ENCODE measurements at places on chromosomes 1 and 21.

DNA sequence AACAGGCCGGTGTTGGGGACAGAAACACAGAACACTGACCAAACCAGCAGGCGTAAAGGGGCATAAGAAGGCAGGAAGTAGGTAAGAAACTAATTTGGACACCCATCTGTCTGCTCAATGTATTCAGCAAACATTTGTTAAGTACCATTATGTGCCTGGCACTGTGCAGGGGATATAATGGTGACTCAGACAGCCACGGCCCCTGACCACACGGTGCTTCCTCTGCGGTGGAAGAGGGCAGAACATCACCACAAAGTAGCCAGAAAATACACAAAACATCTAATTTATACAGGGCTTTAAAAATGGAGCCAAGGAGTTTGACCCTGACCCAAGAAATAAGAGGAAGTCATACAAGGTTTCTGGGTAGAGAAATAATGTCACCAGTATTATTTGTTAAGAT, 12.9 kb downstream of the DNAJC11 start:
- no peak for DNase-seq

- no peak for DNase-seq
These were observed 7.1 kb upstream of the DIPK1A start for GRCh38 chr1:92968138-92969032.

DNA sequence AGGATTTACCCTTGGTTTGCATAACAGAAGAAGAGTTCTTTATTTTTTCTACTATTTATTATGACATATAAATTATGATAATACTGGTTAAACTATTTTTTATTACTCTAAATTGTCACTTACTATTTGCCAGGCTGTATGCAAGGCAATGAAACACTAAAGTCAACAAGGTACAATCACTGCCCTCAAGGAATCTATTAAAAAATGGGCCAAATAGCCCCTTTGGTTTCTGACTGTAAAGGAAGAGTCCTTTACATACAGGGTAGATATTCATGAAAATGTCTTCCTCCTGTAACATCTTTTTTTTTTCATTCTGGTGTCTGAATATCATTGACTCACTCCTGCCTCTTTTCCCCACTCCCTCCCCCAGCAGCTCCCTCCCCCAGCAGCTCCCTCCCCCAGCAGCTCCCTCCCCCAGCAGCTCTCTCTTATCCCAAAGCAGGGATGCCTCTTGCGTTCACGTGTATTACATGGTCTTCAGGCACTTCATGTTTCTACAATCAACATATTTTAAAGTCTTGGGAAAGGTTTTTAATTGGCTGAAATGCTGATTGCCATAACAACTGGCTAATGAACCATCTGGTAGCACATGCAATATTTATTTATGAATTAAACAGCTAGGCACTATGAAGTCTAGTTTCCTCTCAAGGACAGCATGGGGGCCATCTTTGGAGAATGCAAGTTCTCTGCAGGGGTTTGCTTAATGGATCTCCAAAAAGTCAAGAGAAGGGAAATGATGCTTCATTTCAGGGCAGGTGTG, 400.4 kb upstream of the PLXNA2 start:
- no peak for DNase-seq

DNA sequence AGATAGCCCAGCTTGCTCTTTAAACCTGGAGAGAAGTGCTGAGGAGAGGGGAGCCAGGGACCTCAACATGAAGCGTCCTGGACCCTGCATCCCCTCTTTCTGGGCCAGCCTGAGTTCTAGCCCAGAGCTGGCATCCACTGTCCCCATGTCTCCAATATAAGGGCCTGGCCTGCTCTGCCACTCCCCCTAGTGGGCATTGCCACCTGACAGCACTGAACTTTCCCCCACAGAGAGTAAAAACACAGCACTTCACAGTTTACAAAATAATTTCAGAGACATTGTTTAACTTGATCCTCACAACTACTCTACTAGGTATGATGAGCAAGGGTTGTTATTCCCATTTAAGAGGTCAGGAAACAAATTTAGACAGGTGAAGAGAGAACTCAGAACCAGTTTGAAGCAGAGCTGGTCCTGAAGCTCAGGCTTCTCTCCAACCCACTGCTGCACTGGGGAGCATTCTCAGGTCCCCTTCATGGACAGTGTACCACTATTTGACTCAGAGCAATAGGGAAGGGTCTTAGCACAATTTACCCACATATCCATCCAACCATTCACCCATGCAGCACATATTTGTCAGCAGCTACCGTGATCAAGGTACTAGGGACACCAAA, 151.2 kb downstream of the DMRTA2 start:
- peak; percentile 70 for DNase-seq

DNA sequence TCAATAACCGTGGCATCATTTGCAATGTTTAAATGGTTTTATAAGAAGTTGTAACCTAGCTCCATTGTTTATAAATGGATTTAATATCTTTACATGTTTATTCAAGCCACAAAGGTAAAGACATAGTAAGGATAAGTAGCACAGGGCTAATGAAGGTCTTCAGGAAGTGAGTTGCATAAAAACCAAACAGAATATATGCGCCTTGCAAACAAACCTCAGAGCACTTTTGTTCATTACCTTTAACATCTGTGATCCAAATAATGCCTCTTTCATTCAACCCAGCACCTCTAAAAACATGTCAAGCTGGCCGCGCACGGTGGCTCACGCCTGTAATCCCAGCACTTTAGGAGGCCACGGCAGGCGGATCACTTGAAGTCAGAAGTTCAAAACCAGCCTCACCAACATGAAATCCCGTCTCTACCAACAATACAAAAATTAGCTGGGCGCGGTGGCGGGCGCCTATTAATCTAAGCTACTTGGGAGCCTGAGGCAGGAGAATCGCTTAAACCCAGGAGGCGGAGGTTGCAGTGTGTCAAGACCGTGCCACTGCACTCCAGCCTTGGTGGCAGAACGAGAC, 25.3 kb downstream of the BRINP3 start:
- DNase-seq = no peak

All from NCI-H1436 (cell line).